ENCODE measurements at places on chromosomes 3 and 15.

DNA sequence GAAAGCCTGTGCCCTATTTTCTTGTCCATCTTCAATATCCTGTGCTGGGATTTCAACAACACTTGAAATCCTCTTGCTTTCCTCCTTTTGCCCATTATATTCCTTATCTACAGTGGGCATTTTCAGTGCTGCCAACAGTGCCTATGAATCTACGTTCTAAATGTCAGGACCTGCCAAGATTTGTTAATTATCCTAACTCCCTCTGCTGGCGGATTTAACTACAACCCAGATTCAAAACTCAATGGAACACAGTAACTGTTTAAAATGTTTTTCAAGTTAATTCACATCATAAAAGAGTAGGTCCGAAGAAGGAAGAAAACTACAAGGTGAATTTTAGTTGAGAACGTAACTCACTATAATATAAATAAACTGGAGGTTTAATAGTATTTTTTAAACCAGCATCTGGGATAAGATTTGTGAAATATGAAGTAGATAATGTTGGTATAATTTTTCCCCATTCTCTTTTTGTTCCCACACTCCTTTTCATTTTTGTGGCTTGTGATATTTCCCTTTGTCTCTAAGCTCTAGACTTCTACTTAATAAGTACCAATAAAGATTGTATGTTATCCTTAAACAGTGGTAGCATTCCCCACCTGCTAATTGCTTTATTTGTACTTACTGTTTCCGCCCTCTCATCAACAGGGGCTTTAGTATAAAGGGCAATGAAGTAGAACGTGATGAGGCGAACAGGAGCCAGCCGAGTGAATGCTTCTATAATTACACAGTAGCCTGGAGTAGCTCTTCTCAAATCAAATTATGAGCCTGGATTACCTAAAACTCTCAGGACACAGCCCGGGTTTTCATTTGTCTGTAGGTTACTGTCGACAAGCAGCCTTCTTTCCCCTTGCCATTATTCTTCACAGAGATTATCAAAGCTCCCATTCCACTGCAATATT, 302.5 kb upstream of the ATP11B start:
- peak; percentile 31 for DNase-seq

GRCh38 chr15:28995705-28996104, 109.9 kb downstream of the APBA2 start:
- no peak for DNase-seq

DNA sequence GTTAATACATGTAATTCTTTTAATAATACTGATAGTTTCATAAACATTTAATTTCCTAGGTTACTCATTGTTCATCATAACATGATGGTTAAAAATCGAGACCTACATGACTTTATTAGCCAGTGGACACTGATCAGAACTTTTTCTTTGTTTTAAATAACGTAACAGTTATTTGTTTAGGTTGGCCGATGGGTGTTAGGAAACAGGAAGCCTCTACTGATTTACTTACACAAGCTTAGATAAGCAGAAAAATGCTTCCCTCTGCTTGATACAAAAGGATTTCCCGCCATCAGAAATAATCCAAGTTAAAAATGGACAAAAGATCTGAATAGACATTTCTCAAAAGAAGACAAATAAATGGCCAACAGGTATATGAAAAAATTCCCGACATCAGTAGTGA, 16.6 kb upstream of the APH1B start:
- DNase-seq, result no peak

- no peak for DNase-seq
These were observed 2.3 kb downstream of the CAMK1 start for GRCh38 chr3:9767418-9767817.
